Right atrium auricular region (tissue), 2 donors: ENCODE measurements at places on chromosomes 3 and 15. TPM values are rescaled to one million over a fixed set of nuclear protein-coding genes. Genes with fewer than 3 reads are reported as not detected.

Gene CCR8
- total RNA-seq = not detected

DNA sequence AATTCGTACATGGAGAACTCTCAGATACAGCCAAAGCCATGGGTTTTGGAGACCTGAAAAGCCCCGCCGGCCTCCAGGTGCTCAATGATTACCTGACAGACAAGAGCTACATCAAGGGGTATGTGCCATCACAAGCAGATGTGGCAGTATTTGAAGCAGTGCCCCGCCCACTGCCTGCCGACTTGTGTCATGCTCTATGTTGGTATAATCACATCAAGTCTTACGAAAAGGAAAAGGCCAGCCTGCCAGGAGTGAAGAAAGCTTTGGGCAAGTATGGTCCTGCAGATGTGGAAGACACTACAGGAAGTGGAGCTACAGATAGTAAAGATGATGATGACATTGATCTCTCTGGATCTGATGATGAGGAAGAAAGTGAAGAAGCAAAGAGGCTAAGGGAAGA, 23.5 kb downstream of the MYO5A start:
- DNase-seq = peak; percentile 70

GRCh38 chr3:39277893-39278615, 1.8 kb downstream of the CX3CR1 start:
- DNase-seq = no peak

DNA sequence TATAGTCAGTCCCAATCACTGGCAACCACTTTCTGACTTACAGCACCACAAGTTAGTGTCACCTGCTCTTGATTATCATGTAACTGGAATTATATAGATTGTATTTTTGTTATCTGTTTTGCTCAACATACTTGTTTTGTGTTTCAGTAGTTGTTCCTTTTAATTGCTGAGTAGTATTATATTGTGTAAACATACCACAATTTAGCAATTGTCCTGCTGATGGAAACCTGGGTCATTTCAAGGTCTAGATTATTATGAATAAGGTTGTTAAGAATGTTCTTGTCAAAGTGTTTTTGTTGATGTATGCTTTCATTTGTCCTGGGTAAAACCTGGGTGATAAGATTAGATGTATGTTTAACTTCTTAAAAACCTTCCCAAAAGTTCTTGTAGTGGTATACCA, 82.1 kb upstream of the MELTF start:
- DNase-seq = no peak

GRCh38 chr3:170723241-170723640, 137.4 kb upstream of the SLC7A14 start:
- DNase-seq = no peak

Gene HSPBAP1
- total RNA-seq = 3.0 TPM

DNA sequence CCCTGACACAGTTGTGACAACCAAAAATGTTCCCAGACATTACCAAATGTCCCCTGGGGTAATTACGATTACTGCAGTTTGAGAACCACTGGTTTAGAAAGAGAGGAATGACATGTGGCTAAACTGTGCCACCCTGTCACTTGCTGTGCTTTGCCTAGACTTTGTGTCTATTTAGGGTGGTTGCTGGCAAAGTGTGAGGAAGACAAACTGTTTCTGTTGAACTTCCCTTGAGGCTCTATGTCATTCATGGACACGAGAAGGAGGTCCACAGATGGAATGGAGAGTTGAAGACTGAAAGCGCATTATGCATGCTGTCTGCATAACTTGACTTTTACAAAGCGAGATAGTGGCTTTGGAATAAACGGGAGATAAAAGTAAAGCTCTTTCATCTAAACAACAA, 316.7 kb downstream of the FEZF2 start:
- DNase-seq = no peak

Gene DUOX2
- total RNA-seq = 0.08 TPM

- no peak for DNase-seq
Observed at GRCh38 chr3:64266983-64267382, 41.7 kb upstream of the PRICKLE2 start.

GRCh38 chr3:168405288-168405687, 309.6 kb upstream of the GOLIM4 start:
- DNase-seq = no peak

Gene NMNAT3
- total RNA-seq = 23.4 TPM

GRCh38 chr3:121482660-121483059, 63.1 kb downstream of the POLQ start:
- DNase-seq = no peak

DNA sequence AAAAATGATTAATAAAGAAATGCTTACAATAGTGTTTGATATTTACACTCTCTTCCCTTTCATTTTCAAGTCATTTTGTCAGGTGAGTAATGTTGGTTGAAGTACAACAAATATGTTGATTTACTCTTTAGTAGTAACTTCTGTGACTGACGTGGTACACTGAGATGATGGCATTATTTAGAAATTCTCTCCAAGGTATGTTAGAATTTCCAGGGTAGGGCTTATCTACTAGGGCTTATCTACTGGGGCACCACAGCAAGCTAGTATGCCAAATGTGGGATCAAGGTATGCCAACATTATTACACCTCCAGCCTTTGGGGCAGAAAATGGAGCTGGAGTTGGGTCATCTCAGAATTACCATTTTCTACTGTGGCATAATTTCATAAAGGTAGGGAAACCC, 157.4 kb upstream of the AGTR1 start:
- no peak for DNase-seq

GRCh38 chr15:50797926-50798325, 32.4 kb upstream of the SPPL2A start:
- no peak for DNase-seq

Gene ARGFX
- not detected for total RNA-seq
